Lower lobe of right lung (tissue), 2 donors: ENCODE measurements at places on chromosomes 7 and 10.

DNA sequence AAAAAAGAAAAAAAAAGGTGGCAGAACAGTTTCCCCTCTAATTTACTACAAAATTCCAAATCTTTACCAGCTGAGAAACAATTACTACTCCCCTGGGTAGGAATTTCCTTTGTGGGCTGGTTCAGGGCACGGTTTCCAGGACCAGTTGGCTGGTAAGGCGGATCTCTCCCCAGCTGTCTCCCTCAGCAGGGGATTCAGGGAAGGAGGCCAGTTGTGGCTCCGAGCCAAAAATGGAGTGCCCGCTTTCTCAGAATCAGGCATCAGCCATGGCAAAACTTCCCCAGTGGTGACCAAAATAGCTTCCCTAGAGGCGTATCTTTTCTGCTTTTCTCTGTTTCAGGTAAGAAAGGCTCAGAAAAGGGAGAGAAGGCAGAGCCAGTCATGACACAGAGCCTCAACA, 91.2 kb downstream of the ZNF22 start:
- no peak for DNase-seq

DNA sequence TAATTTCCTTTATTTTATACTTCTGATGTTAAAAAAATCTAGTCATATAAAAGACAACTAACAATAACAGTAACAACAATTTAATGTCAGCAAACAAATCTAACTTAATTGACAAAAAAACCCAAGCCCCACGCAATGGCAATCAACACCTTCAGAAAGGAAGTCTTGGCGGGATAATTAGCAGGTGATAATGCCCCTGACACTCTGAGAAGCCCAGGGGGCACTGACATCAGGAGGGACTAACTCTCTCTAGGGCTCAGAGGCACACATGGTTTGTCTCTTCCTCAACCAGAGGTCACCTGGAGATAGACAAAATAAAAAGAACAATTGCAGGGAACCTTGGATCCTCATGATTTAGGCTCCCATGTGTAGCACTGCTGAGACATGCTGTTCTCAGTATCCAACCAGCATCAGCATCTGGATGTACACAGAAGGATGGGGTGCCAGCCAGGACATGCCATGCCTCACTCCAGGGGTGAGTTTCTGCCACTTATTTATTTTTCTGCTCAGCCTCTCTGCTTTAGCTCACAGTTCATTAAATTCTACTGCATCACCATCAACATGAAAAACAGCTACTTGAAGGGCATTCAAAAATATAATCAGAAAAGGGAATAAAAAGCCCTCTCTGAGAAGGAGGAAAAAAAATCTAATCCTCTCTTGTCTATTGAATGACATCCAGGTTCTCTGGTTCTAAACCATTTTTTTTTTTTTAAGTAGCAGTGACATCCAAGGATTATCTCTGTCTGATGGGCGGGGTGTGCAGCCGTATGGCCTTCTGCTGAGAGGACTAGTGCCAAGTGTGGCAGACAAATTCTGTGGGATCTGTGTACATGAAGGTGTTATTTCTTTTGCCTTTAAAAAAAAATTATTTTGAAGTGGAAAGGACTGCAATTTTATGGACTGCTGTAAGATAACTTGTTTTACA, 96.3 kb downstream of the ATXN7L1 start:
- DNase-seq = no peak

GRCh38 chr10:119871881-119872609, 598 bp downstream of the MCMBP start:
- peak; percentile 84 for DNase-seq

GRCh38 chr7:108989319-108989718, 419.6 kb downstream of the DNAJB9 start:
- no peak for DNase-seq

GRCh38 chr7:140641524-140642195, 1.0 kb upstream of the DENND2A start:
- DNase-seq = no peak

DNA sequence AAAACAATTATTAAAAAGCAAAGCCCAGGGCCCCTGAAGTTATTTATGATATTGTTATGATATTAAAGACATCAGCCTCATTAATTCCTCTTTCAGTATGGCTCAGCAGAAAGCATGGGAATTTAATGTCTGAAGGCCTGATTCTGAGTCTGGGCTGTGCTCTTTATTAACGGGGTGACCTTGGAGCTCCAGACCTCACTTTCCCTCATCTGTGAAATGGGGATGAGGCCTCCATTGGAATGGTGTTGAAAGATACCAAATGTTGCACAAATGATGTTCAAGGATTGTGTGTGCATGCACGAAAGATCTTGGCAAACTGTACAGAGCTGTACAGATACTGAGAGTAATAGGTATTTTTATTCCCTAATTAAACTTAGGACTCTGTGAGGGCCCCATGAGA, 92.3 kb upstream of the PCBD1 start:
- DNase-seq = no peak

GRCh38 chr7:91527460-91527859, 263.2 kb downstream of the FZD1 start:
- no peak for DNase-seq

- DNase-seq = no peak
These were observed 3.3 kb downstream of the ZC3HC1 start for GRCh38 chr7:130047831-130048230.

- DNase-seq = no peak
These were observed 28.7 kb downstream of the GHRHR start for GRCh38 chr7:30992414-30992813.

- DNase-seq = peak; percentile 67
These were observed 55.1 kb upstream of the PTPN12 start for GRCh38 chr7:77482015-77482414.

GRCh38 chr10:132570771-132571649, 33.4 kb downstream of the INPP5A start:
- DNase-seq = no peak

GRCh38 chr10:131652438-131653139, 248.2 kb upstream of the PPP2R2D start:
- DNase-seq = no peak

- no peak for DNase-seq
These were observed 51.0 kb downstream of the ORC5 start for GRCh38 chr7:104156842-104157277.

DNA sequence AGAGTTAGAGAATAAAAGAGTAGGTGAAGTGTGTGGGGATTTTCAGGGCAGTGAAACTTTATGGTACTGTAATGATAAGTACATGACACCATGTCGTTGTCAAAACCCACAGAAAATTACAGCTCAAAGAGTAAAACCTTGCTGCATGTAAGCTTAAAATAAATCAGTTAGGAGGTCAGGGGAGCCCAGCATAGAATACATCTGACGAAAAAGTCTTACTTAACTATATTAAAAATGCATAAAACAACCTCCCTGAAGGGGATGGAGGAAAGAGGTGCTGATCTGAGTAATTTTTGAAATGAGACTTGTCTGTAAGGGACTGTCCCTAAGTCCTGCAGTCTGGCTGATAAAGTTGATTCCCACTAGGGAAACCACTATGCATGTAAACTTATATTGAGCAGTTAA, 49.8 kb upstream of the AKR1E2 start:
- DNase-seq = no peak

GRCh38 chr10:96998329-96998888, 166.3 kb downstream of the LCOR start:
- DNase-seq = no peak

DNA sequence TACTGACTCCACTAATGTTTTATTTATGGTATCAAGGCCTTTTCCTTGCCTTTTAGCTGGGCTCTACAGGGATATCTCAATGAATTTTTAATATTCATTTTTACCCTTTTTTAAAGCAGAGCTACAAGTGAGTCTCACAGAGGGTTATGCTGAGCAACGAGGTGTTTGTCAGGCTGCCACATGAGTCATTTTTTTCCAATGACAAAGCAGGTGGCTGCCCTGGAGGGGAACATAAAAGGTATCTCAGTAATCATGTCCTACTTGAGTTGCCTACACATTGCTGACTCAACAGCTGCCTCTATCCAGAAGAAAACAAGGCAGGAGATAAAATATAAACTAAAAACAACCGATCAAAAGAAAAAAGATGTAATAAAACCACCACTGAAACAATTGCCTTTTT, 1004.9 kb upstream of the POT1 start:
- DNase-seq = no peak

DNA sequence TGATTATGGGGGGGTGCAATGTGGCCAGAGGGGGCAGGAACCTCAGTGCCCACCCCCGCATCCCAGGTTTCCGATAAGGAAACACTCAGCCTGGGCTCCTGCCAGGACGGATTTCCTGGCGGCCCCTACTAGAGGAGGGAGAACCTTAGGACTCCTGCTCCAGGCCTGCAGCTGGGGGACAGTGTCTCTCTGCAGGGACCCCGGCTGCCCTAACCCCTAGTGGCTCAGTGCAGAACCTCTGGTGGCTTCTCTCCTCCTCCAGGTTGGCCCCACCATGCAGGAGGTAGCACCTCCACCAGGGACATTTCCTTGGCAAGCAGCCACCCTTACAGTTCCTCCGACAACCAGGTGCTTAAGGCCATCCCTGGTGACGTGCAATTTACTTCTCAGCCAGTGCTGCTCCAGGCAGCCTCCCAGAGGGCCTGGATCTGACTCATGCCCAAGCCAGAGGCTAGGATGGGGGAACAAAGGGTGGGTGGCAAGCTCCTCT, 31.9 kb downstream of the SH2B2 start:
- no peak for DNase-seq

- DNase-seq = no peak
These were observed 211.7 kb upstream of the KLF6 start for GRCh38 chr10:3996697-3997096.

DNA sequence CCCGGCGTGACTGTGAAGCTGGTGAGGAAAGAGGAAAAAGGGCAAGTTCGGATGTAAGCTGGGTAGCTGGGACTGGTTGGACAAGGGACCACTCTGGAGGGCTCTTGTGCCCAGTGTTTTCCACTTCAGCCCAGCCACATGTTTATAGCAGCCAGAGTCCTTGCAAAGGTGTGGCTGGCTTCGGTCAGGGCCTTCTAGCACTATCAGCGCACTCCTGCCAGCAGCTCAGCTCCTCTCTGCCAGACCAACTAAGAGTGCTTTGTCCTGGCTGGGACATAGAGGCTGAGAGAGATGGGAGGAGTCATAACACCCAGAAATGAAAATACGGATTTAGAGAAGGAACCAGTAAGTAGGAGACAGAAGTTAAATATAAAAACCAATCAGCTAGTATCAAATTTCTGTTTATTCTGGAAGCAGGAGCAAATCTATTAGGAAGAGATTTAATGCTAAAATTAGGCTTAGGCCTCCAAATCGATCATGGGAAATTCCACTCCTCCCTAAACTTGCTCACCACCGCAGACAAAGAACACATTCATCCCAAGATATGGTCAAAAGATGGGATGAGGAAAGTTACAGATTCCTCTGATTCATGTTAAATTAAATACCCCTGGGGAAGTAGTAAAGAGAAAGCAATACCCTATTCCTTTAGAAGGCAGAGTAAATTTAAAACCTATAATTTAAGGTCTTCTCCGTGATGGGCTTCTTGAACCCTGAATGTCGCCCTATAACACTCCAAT, 135.0 kb downstream of the RALA start:
- peak; percentile 63 for DNase-seq

DNA sequence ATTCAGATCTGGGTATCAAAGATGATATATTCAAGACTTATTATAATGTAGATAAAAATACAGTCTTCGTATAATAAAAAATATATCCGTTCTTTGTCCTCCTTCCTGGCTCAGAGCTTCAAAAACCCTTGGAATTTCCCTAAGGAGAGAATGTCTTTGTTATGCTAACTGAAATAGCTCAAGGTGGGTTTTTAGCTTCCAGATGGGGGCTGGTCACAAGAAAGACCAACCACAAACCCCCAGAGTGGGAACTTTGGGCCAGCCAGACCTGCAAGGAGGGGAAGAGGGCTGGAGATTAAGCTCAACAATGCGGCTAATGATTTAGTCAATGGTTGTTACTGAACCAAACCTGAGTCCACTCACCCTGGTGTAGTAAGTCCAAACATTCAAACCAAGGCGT, 196.4 kb downstream of the SDHAF3 start:
- DNase-seq = no peak

DNA sequence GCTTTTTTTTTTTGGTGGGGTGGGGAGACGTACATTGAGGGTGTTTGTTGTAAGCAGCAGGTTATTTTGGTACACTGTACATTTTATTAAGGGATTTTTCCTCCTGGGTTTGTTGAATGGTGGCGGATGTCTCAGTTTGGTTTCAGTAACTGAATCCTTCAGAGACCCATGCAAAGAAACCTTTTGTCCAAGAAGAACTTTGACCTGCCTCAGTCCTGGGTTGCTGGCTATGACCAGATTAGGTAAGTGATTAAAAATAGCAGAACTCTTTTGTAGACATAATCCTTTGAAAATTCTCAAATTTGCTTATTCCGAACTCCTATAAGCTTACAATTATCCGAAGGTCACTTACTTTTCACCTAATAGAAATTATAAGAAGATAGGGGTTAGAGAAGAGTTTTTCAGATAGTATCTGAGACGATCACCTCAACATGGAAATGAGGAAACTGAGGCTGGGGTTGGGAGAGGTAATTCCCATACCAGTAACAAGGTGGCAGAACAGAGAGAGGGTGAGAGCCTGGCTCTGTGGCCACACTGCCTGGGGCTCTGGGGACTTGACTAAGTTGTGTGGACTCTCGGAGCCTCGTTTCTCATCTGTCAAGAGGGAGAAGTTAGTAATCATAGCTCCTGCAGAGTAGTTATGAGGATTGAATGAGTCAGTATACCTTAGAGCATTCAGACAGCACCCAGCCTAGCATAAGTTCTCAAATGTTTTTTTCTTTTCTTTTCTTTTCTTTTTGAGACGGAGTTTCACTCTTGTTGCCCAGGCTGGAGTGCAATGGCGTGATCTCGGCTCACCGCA, 87.4 kb downstream of the CCNY start:
- DNase-seq = no peak

DNA sequence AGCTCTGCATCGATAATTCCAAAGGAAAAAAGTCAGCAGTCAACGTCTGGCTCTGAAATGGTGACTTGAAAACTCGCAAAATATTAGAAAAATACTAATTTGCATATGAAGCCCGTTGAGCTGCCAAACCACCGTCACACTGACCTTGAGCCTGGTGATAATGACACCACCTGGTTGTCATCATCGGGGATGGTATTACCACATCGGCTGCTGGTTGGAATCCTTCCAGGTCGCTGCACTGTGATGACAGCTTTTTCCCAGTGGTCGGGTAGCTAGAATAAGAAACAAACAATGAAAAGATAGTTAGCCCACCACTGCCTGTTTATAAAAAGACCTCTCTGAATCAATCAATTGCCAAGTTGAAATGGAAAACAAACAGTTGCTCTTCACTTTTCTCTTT, 41.6 kb downstream of the LAMB1 start:
- DNase-seq = no peak

DNA sequence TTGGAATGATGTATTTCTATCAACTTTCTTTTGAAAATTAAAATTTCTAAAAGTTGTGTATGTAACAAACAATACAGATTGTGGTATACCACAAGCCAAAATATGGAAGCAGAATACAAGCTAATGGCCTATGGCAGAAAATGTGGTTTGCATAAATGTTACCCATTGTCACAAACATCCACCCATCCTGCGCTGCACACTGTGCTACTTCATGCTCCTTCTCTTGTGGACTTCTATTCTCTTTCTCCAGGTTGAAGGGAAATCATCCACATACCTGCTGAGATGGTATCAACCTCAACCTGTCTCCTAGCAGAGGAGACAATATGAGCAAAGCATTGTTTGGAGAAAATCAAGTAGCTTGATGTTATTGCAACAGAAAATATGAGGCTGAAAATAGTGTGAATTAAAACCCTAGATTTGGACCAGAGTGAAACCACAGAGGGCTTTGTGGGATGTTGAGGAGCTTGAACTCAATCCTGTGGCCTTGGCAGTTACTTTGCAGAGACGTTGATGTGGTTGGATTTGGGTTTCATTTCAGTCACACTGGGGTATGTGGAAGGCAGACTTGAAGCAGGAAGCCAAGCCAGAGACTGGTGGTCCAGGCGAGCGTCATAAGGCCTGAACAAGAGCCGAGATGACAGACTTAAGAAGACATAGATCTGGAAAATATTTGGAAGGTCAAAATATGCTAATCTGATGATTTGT, 63.8 kb downstream of the ICA1 start:
- no peak for DNase-seq
